ENCODE measurements at places on chromosomes 4 and X.
A peak's percentile ranks its signal among the peaks of the same experiment; 100 is the strongest.

GRCh38 chrX:13022926-13023325 is 21.5 kb downstream of the FAM9C start:
- no peak for DNase-seq

GRCh38 chrX:10017872-10018271 is 50.7 kb downstream of the CLDN34 start:
- DNase-seq: no peak

DNA sequence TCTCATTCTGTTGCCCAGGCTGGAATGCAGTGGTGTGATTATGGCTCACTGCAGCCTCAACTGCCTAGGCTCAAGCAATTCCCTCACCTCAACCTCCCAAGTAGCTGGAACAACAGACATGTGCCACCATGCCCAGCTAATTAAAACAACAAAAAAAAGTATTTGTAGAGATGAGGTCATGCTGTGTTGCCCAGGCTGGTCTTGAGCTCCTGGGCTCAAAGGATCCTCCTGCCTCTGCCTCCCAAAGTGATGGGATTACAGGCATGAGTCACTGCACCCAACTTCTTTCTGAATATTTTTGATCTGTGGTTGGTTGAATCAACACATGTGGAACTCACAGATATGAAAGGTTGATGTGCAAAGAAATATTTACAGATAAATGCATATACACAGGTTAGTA is 18.5 kb upstream of the SEPTIN11 start:
- DNase-seq: no peak

DNA sequence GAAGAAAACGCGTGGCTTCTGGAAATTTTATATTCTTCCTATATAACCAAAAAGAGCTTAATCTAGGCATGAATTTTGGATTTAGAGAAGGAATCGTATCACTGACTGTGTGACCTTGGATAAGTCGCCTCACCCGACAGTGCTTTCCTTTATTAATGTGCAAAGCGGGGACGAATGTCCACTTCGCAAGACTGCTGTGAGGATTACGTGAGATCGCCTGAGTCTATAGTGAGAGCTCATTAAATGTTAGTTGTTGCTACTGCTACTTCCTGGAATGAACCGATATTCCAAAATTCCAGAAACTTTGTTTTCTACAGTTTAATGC is 448 bp upstream of the TBC1D8B start:
- no peak for DNase-seq

- peak; percentile 46 for DNase-seq
These were observed at the start of gene INPP4B for GRCh38 chr4:142846108-142846728. Gene INPP4B (minus strand): TSS chr4:142846301.

- no peak for DNase-seq
These were observed 1.1 kb downstream of the WDR17 start for GRCh38 chr4:176066757-176067156.

GRCh38 chr4:137819964-137820383 is 287.7 kb upstream of the PCDH18 start:
- DNase-seq: no peak

GRCh38 chr4:29581457-29581856 is 1138.7 kb upstream of the PCDH7 start:
- DNase-seq: no peak

- DNase-seq: no peak
These were observed 8.9 kb downstream of the RTL5 start for GRCh38 chrX:72122621-72123337.

DNA sequence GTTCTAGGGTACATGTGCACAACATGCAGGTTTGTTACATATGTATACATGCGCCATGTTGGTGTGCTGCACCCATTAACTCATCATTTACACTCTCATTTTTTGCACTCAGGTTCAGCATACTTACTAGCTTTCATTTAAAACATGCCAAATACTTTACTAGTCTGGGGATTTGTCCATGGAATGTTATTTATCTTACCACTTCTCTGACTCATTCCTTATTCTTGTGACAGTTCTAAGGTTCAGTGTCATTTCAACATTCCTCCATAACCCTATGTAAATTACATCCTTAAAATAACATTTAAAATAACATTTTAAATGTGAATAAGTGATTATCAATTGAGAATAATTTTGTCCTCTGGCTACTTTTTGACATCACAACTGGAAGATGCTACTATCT is 19.5 kb upstream of the SYTL5 start:
- no peak for DNase-seq

DNA sequence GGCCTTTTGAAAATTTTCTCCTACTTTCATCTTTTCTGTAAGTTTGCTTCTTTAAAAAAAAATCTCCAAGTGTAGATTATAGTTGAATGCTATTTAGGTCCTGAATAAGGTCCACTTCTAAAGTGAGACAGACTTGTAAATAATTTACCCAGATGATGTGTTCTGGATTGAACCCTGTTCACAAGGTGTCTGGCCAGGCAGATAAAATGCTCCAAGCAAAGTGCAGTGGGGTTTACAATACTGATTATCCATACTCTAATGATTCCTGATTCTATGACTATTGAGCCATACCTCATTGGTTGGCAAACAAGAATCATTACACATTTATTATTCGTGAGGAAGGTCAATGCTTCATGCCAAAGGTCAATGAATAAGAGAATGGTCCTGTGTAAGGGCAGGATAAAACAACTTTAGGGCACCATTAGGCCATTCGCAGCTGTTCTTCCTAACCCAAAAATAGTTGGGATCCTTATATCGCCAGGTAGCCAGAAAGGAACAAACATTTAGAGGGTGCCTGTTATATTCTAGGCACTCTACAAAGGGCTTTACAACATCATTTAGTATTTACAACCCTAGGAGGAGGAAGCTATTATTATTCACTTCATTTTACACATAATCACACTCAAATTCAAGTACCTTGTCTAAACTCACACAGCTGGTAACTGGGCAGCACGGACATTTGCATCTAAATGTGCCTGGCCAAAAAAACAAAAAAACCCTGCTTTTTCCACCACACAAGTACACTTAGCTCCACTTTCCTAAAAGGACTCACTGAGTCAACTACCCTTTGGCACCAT is 18.6 kb upstream of the SAT1 start:
- DNase-seq: no peak

DNA sequence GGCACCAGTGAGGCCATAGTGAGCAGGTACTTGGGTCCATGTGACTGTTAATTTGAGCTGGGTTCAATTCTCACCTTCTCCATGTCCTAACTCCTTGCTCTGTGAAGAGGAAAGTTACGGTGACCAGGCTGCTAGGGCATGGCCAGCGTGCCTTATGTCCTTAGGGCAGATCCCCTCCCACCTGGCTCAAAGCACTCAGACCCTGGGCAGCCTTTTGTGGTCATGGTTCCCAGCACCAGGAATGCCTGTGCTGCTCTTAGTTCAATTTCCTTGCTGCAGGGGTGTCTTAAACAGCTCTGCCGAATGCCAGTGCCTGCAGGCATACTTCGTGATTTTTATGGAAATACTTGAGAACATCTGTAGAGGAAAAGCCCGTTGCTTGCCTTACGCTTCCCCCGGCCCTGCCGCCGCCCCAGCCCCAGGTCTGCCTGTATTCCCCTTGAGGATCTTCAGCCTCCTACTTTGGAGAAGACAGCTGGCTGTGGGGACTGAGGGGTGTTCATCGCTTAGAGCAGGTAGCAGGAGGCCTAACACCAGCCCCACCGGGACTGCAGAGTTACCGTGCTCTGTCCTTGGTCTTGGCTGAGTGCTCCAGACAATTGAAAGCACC is 3.1 kb upstream of the CDK16 start:
- no peak for DNase-seq

GRCh38 chr4:60581919-60582536 is 618.1 kb upstream of the ADGRL3 start:
- no peak for DNase-seq

DNA sequence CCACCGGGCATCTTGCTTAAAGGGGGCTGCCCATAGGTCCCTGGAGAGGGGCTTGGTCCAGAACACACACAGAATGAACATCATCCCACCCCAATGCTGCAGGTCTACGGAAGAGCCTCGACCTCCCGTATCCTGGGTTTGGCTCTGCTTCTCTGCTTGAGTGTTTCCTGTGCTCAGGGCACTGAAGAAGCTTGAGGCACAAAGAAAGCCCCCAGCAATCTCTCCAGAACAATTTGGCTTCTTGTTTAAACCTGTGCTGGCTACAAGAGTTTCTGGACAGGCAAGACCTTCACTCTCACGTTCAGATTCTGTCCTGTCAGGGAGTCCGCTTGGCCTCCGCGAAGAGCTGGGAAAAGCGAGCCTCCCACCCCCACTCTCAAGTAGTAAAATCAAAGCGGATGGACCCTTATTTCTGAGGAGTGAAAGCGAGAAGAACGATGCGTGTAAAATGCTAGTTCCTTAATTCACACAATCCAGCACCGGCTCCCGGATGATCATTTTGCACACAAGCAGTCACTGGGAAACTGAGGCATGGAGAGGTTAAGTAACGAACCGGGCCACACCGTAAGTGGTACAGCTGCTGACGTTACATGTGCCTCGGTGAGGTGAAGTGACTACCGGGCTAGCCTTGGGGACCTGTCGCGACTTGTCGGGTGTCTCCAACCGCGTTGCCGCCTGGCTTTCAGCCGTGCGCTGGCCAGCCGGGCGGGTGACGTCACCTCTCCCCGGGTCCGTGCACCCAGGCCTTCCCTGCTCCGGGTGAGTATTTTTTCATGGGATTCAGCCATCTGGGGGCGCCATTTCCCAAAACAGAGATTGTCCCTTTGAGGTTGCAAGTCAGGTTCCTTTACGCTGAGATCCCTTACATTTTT is 3.1 kb upstream of the SFRP2 start:
- DNase-seq: peak; percentile 92

GRCh38 chr4:3034231-3034630 is 40.1 kb downstream of the HTT-AS start:
- no peak for DNase-seq

DNA sequence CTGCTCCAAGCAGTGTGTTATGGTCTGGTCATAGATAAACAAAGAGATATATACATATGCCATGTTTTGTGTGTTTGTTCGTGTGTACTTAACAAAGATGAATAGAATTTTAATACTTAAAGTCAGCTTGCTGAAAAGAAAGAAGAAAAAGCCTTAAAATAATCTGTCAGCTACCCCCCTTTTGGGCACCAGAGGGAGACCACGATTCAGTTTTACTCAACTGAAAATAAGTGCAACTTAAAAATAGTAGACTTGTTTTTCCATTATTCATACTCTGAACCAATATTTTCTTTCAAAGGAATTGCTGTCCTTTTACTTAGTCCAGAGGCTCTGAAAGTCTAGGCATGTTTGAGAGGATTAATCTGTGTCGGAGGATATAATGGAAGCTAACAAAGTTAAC is 181.7 kb upstream of the AGTR2 start:
- no peak for DNase-seq

DNA sequence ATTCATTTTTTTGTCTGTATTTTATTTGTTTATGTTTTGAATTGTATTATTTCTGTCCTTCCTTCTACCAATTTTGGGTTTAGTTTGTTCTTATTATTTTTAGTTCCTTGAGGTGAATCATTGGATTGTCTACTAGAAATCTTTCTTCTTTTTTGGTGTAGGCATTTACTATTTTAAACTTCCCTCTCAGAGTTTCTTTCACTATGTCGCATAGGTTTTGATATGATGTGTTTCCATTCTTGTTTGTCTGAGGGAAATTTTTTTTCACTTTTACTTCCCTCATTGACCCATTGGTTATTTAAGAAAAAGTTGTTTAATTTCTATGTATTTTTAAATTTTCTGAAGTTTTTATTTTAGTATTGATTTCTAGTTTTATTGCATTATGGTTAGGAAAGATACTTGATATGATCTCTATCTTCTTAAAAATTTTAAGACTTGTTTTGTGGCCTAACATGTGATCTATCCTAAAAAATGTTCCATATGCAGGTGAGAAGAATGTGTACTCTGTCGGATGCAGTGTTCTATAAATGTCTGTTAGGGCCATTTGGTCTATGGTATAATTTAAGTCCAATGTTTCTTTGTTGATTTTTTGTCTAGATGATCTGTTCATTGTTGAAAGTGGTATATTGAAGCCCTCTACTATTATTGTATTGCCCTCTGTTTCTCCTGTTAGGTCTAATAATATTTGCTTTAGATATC is 68.8 kb downstream of the IL15 start:
- no peak for DNase-seq

DNA sequence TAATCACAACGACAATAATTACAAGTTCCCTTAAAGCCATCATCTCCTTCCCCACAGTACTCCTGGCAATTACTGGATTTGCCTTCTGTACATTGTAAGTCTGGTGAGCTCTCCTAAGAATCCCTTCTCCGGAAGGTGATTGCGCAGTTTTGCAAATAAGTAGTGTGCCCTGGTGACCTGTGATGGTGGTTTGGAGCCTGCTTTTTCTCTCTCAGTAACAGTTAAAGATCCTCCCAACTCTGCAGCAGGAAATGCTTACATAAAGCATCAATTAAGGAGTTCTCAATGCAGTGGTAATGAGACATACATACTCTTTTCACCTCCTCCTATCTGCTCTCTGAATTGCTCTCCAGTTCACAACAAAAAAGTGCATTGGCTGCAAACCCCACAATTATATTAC is 159.7 kb downstream of the SH2D1A start:
- DNase-seq: no peak

- no peak for DNase-seq
These were observed 47.3 kb upstream of the DOCK11 start for GRCh38 chrX:118448273-118448783.

- no peak for DNase-seq
These were observed 49.0 kb downstream of the SYTL5 start for GRCh38 chrX:38055170-38055847.

GRCh38 chr4:62531731-62532130 is 1331.6 kb downstream of the ADGRL3 start:
- no peak for DNase-seq
